Vagina (tissue), 2 donors: ENCODE measurements at places on chromosomes 12 and 14.
A peak's percentile ranks its signal among the peaks of the same experiment; 100 is the strongest.

DNA sequence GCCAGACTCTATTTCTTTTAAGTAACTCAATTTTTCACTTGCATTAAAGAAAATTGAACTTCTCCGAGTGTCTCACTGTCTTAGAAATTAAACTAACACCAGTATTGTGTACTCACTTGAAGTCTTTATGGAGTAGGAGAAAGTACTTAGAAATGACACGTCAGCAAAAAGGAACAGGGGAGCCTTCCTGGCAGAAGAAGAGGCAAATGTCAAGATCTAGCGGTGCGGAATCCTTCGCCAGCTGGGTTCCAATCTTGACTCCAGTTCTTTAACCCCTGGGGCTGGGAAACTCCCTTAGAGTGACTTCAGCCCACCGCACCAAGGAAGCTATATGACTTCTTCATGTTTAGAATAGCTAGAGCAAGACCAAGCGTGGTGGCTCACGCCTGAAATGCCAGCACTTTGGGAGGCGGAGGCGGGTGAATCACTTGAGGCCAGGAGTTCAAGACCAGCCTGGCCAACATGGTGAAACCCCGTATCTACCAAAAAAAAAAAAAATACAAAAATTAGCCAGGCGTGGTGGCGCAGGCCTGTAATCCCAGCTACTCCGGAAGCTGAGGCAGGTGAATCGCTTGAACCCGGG, 34.4 kb downstream of the WBP11 start:
- no peak for DNase-seq

- no peak for DNase-seq
Observed at GRCh38 chr12:48198672-48198971, 4.5 kb downstream of the OR10AD1 start.

DNA sequence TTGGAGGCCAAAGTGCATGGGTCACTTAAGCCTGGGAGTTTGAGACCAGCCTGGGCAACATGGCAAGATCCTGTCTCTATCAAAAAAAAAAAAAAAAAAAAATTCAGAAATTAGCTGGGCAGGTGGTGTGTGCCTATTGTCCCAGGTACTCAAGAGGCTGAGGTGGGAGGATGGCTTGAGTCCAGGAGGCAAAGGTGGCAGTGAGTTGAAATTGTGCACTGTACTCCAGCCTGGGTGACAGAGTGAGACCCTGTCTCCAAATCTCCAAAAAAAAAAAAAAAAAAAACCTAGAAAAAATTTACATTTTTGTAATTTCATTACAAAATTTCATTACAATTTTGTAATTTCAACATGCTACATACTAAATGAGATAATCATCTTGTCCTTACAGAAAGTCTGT, 42.7 kb downstream of the SYNE2 start:
- DNase-seq = no peak

GRCh38 chr14:98903371-98903770, 368.6 kb downstream of the BCL11B start:
- DNase-seq = no peak

- DNase-seq = no peak
Observed at GRCh38 chr12:3222979-3223378, 145.8 kb downstream of the TSPAN9 start.

DNA sequence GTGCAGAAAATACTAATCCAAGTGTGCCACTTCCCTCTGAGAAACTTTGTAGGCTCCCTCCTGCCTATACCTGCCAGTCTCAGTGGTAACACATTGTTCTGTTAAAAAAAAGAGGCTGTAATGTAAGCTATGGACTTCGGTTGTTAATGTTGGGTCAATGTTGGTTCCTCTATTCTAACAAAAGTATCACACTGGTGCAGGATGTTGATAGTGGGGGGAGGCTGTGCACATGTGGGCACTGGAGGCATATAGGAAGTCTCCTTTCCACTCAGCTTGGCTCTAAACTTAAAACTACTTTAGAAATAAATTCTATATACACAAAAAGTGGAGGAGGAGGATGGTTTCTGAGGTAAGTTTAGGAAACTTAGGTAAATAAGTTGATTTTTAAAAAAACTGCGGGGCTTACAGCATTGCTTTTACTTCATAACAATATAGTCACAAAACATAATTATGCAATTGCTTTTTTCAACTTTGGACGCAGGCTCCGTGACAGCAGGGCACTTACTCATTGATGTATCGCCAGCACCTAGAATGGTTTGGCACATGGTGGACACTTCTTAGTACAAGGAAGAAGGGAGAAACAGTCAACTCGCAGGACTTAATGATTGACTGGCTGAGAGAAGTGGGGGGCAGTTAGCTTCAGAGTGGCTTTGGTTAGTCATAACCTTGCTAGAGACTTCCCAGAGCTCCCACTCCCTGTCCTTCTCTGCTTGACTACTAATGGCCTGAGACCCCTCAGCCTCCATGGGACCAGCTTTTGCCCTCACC, 7.9 kb upstream of the NYNRIN start:
- DNase-seq = no peak

GRCh38 chr12:121289962-121290361, 6.5 kb downstream of the CAMKK2 start:
- no peak for DNase-seq

- no peak for DNase-seq
Observed at GRCh38 chr14:73863209-73863608, 11.6 kb downstream of the PTGR2 start.

GRCh38 chr14:20772650-20773049, 4.4 kb downstream of the EDDM3B start:
- no peak for DNase-seq

- DNase-seq = no peak
Observed at GRCh38 chr14:65228436-65228835, 126.1 kb upstream of the MAX start.

GRCh38 chr14:64675312-64675711, 28.9 kb upstream of the PLEKHG3 start:
- DNase-seq = no peak

DNA sequence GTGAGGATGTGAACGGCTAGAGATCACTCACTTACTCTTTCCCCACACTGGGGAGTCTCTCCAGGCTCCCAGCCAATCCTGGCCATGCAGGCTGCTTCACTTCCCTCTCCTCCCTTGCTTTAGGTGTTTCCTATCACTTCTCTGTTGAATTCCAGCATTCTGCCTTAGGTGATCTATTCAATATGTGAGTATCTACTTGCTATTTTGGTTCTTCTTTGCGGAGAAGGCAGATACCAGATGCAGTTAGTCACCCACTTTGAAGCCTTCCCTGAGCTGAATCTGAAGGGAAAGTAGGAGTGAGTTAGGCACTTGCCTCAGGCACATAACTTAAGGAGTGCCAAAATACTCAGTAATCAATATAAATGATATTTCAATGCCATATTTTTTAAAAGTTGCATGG, 36.0 kb upstream of the FAR2 start:
- DNase-seq = no peak

- DNase-seq = no peak
Observed at GRCh38 chr12:62629413-62629812, 162.8 kb downstream of the MON2 start.

- no peak for DNase-seq
Observed at GRCh38 chr12:27866373-27867101, 86.5 kb upstream of the MANSC4 start.

GRCh38 chr12:1859643-1860042, 39.3 kb downstream of the LRTM2 start:
- DNase-seq = no peak

DNA sequence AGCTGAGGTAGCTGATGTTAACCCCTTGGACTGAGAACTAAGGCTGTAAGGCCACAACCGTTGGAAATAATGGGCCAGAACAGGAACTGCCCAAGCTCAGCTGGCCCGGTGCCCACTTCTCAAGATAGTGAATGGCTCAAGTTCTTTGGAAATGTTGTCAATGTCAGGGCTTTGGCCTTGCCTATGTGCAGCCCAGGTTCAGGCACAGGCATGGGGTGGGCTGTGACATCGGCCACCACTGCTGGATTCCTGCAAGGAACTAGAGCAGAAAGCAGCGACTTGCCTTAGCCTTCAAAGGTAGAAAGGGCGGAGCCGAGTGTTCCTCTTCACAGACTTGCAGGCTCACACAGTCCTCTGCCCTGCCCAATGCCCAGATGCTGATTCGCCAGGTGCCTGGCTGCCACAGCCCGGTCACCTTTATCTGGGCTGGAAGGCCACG, 291.2 kb downstream of the ZFP36L1 start:
- DNase-seq = no peak

GRCh38 chr14:41749429-41749828, 142.8 kb downstream of the LRFN5 start:
- no peak for DNase-seq

- DNase-seq = no peak
Observed at GRCh38 chr12:50720501-50720900, 43.4 kb upstream of the ATF1 start.

DNA sequence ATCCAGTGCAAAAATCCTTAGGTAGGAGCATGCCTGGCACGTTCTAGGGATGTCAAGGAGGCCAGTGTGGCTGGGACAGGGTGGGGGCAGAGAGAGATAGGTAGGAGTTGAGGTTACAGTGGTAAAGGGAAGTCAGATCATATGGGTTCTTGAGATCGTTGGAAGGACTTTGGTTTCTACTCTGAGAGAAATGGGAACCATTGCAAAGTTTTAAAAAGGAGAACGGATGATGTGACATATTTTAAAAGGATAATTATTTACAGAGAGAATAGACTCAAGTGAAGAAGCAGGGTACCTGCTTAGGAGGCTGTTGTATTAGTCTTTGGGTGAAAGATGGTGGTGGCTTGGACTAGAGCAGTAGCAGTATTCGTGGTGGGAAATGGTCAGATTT, 47.6 kb upstream of the ATP2B1 start:
- DNase-seq = no peak

- DNase-seq = no peak
Observed at GRCh38 chr12:53495903-53496751, 3.1 kb downstream of the MAP3K12 start.

- no peak for DNase-seq
Observed at GRCh38 chr14:42047421-42048055, 440.9 kb downstream of the LRFN5 start.

GRCh38 chr12:29067430-29067829, 81.6 kb upstream of the FAR2 start:
- DNase-seq = no peak

DNA sequence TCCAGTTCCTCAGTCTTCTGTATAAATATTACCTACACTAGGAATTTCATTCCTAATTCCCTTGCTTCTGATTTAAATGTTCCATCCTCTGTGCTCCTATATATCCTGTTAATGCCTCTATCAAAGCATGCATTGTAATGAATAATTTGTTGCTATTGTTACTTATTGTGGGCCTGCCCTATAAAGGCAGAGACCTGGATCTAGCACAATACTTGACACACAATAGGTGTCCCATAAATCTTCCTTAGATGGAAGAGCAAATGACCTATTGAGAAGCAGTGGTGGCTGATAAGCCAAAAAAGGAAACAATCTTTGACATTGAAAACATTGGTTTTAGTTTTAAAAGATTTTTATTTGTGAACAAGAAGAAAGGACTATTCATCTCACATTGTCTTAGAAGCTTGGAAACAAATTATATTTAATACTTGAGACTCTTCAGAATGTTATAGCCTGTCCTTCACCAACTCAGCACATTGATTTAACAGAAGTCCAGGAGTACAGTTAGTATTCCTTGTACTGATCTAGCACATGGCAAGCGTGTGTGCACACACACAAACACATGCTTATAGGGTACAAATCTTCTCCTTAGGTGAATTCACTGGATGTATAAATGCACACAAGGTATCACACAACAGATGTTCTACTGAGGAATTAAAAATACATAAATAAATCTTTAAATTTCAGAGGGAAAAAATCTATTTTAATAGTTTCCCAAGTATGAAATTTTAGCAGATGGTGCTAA, 135.9 kb downstream of the DUSP6 start:
- no peak for DNase-seq

DNA sequence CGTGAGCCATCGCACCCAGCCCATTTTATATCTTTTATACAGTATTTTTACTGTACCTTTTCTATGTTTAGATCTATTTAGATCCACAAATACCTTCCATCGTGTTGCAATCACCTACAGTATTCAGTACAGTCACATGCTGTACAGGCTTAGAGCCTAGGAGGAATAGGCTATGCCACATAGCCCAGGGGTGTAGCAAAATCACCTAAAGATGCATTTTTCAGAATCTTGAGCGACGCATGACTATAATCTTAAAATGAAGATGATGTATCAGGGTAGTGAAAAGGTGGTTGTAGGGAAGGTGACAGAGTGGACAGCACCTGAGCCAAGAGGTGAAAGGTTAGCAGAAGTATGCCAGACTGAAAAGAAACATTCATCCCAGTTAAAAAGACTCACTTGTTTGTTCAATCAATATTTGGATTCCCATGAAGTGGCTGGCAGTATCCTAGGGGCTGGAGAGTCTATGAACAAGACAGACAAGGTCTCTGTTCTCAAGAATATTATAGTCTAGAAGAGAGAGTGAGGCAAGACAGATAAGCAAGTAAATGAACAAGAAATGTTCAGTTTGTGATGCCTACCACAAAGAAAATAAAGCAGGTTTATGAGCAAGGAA, 3.6 kb downstream of the SPRING1 start:
- DNase-seq = no peak

DNA sequence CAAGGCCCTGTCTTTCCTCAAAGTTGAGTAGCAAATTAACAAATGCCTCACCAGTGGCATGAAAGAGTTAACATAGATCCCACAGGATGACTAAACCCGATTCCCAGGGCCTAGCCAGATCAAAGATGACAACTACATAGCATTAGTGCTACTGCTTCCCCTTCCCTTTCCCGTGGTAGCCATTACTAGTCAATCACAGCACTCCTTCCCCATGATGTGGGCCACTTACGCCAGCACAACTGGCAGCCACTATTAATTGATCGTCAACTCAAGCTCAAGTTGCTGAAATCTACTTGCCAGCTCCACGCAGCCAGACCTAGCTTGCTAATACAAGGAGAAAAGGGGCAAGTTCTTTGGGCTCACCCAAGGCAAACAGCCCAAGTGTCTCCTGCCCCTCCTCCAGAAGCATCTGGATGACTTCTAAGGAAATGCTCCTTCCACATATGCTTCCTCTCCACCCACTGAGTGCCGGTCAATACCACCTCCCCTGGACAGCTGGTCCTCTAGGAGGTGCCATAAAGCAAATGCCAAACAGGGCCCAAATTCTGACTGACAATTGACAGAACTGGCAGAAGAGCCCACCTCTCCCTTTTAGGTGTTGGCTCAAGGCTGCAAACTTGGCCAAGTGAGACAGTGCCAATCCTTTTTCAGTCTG, 72.6 kb downstream of the NUAK1 start:
- DNase-seq = peak; percentile 76
